ENCODE measurements at places on chromosomes 6 and 20.

DNA sequence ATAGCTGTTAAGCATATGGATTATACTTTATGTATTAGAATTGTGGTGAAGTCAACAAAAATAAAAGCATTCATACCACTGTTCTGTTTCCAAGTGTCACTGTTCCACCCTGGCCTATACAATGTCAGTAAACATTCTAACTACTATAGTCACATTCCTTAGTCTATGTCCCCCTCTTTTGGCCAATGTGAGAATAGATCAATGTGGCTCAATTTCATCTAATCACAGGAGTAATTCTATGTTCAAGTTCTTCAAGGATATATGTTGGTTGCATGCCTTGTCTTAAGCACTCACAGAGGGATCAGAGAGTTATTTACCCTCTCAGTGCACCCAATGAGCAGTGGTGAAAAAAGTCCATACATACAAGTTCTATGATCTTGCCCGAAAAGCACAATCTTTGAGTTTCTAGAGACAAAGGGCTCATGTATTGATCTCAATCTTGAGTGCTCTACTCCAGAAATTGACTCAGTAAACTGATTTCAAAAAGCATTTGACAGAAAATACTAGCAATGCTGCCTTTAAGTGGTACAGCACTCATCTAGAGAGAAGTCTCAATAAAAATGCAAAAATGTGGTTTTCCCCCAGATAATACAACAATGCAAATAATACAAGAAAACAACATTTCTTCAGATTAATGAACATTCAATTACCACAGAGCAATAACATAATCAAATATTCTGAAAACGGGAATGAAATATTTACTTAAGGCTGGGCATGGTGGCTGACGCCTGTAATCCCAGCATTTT, 16.5 kb downstream of the SMLR1 start:
- DNase-seq, result peak; percentile 57

GRCh38 chr20:38296433-38296832, 7.5 kb upstream of the BPI start:
- DNase-seq, result no peak

DNA sequence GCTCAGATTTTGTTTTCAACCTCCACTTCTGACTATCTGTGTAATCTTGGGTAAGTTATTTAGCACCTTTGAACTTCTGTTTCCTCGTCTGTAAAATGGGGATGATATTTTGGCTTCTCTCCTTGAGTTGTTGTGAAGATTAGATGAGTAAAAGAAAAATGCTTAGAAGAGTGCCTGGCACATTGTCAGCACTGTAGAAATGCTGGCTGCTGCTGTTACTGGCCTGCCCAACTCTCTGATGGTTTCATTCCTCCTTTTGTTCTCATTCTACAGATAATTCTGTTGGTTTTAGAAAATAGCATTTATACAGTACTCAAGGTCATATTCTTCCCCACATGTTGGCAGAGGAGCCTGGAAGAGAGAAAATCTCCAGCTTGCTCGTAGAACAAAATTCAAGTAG, 547.2 kb upstream of the JAG1 start:
- DNase-seq, result no peak

DNA sequence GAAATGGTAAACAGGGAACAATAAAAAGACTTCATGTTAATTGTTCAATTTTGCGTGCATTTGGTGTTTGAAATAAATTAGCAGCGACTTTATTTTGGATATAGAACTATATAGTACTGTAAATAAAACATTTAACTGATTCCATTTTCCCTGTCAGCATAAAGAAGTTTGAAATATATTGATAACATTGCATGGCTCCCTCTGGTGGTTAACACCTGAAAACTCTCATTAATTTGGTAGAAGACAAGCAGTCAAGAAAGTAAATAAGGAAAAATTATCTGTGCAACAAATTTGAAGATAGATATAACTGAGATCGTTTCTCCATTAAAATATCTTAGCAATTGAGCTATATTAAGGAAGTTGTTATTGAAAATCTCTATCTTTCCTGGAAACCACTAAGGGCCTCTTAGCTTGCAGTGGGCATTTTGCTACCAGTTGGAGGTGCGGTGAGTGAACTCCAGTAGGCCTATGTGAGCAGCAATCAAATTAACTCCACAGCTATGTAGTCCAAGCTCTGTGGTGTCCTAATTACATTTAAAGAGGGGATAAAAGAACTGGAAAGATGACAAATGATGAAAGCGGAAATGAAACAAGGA, 435.7 kb upstream of the FKBP1C start:
- no peak for DNase-seq

GRCh38 chr6:56019973-56020372, 144.6 kb upstream of the BMP5 start:
- DNase-seq, result no peak

DNA sequence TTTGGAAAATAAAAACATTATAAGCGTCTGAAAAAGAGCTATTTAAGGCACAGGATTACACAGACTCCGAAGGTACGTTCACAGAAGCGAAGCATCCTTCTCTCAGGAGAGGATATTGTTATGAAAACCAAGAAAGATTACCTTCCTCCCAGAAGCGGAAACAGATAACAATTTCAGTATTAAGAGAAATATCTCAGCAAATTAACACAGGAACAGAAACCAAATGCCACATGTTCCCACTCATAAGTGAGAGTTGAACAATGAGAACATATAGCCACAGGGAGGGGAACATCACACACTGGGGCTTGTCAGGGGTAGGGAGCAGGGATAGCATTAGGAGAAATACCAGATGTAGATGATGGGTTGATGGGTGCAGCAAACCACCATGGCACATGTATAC, 109.7 kb downstream of the CDK19 start:
- no peak for DNase-seq

DNA sequence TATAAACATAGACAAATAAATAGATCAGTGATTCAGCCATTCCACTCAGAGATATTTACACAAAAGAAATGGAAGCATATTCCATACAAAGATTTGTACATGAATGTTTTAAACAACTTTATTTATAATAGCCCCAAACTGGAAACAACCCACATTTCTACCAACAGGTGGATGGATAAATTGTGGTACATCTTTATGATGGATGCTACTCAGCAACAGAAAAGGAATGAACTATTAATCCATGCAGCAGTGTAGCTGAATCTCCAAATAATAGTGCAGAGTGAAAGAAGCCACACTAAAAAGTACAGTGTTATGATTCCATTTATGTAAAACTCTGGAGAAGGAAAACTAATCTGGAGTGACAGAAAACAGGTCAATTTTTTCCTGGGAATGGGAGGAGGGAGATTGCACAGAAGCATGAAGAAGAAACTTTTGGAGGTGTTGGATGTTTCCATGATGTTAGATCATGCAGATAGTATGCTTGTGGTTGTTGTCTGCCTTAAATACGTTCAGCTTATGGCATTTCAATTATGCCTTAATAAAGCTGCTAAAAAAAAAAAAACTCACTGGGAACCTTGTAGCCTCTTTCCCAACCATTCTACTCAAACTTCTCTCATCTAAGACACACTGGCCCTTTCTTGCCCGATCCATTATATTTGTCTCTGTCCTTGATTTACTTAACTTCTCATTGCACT, 100.9 kb downstream of the PPP1R14C start:
- DNase-seq, result no peak

GRCh38 chr6:126153661-126154060, 167.3 kb downstream of the TRMT11 start:
- no peak for DNase-seq

DNA sequence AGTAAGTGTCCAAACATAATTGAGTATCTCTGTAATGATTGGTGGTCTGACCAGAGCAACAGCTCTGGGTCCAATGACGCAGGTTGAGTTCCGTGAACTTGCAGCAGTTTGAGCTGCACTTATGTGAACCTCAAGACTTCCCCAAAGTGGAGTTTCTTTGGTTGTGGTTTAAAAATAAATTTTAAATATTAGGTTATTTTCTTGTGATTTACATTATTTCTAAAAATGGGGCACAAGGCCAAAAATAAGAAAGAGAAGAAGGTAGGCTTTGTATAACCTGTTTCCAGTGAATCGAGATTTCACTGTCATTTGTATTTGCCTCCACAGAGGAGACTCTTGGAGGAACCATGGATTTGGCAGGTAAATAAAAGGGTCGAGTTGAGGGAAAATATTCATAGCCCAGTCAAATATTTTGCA, 166.4 kb upstream of the ZNF217 start:
- no peak for DNase-seq

GRCh38 chr6:112155886-112156285, 68.5 kb downstream of the FAM229B start:
- no peak for DNase-seq

GRCh38 chr6:40948570-40948969, 90.5 kb downstream of the UNC5CL start:
- no peak for DNase-seq

- DNase-seq, result no peak
These were observed 7.5 kb downstream of the TRAF3IP2 start for GRCh38 chr6:111598181-111598580.

- DNase-seq, result peak; percentile 16
These were observed 32.5 kb downstream of the CTNNBL1 start for GRCh38 chr20:37726321-37726720.

- DNase-seq, result no peak
These were observed 120.5 kb downstream of the SCML4 start for GRCh38 chr6:107703606-107704005.

- DNase-seq, result peak; percentile 60
These were observed 735.6 kb downstream of the RFPL4B start for GRCh38 chr6:113082745-113083144.

DNA sequence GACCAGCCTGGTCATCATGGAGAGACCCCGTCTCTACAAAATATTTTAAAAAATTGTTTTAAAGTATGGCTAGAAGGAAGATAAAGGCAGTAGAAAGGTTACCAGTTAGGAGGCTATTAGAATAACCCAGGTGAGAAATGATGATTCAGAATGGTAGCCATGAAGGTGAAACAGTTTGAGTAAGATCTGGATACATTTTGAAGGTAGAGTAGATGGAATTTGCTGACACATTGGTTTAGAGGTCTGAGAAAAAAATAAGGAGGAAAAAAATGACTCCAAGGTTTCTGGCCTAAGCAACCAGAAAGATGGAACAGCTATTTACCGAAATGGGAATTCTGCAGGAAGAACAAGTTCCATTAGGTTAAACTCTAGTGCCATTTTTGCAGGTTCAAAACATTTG, 167.9 kb upstream of the TAB2 start:
- no peak for DNase-seq

- DNase-seq, result no peak
These were observed 658.2 kb downstream of the PTPRT start for GRCh38 chr20:42531508-42531961.

- DNase-seq, result peak; percentile 63
These were observed 20.6 kb upstream of the ARHGAP18 start for GRCh38 chr6:129730477-129731165.

DNA sequence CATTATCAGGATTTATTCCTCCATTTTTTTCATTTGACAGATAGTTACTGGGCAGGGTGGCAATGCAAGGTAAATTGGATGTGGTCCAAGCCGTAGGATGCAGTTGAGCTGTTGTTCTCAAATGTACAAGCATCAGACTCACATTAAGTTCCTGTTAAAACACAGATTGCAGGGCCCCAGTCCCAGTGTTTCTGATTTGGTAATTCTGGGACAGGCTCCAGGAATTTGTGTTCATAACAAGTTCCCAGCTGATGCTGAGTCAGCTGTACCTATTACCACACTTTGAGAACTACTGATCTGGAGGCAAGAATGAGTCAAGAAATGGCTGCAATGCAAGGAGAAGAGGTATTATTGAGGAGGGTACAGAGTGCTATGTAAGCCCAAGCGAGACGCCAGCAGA, 11.7 kb downstream of the TMEM244 start:
- peak; percentile 18 for DNase-seq

All from myocyte (in vitro differentiated cells).